Adrenal gland (tissue), 19 donors: ENCODE measurements at places on chromosomes 5 and 9.

DNA sequence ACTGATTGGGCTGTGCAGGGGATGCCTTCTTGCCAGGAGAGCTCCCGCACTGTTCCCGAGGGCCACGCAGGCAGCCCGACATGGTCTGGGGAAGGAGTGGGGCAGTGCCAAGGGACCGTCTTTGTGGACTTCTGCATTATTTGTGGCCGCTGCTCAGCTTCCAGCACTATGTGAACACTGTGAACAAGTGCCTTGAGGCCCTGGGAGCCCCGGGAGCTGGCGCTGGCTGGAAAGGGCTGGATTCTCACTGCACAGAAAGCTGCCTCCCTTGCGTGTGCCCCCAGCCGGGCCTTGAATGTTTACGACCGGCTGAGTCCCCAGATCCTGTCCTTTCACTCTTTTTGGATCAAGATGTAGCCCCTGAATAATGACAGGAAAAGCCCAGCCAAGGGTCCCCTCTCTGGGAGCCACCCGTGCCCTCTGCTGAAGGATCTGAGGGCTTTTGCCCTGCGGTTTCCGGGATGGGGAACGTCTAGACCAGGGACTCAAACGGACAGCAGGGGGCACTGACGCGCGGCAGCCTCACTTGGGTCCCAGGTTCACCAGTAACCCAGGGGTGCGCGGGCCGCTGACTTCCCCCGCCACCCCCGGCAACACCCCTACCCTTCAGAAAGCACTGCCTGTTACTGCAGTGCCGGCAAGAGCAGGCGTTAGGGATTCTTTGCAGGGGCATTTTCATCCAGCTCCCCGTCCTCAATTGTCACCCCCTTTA, 98.9 kb upstream of the FCN2 start:
- DNase-seq: no peak

GRCh38 chr5:160269017-160269416, 39.7 kb downstream of the FABP6 start:
- DNase-seq: peak; percentile 98

- DNase-seq: no peak
Measured at GRCh38 chr5:97193355-97193688, 10.3 kb upstream of the RIOK2 start.

DNA sequence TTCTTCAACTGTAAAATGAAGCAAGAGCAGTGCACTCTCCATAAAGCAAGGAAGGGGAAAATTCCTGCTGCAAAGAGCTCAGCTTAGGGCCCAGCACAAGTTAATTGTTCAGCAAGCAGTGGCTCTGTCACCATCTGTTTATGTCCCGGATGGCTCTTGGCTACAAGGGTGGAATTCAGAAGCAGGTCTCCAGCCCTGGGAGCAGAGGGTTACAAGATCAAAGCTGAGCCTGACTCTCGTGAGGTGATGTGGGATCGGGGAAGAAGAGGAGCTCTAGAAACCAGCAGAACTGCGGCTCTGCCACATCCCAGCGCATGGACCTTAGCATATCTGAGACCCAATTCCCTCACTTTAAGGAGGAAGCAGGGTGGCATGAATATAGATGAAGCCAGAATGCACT, 25.2 kb upstream of the OLFM1 start:
- DNase-seq: no peak

DNA sequence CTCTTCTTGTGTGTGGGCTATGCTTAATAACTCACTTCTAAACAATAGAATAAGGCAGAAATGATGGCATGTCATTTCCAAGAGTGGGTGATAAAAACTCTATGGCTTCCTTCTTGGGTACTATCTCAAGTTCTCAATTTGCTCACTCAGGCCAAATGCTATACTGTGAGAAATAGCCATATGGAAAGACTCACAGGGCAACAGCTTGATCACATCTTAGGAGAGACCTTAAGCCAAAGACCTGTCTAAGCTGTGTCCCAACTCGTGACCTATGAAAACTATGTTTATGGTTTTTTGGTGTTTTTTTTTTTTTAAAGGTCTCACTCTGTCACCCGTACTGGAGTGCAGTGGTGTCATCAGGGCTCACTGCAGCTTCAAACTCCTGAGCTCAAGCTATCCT, 2.1 kb upstream of the UIMC1 start:
- no peak for DNase-seq
